Caco-2 (cell line): ENCODE measurements at places on chromosomes 13 and 19. TPM values are rescaled to one million over a fixed set of nuclear protein-coding genes. Genes with fewer than 3 reads are reported as not detected.

GRCh38 chr19:1285737-1286360 is at the start of gene EFNA2:
Gene EFNA2 (plus strand): TSS chr19:1285873. CDS start chr19:1286169, 296 bp downstream.
- DNase-seq = no peak
- peak within 1 kb of the TSS; percentile 72 for H3K4me3 ChIP-seq
- no peaks in the 10 kb centered on the region for H3K27me3 ChIP-seq
- H3K27ac ChIP-seq = peak within 1 kb of the TSS; percentile 84
- peaks cover 43% of the 10 kb centered on the region for H3K4me1 ChIP-seq

GRCh38 chr13:91112201-91112923 is 235.1 kb upstream of the MIR17HG start:
- H3K36me3 ChIP-seq = no peaks in the 10 kb centered on the region
- H3K4me3 ChIP-seq = no peak overlapping the region
- H3K4me1 ChIP-seq = peaks cover 14% of the 10 kb centered on the region

ZNF808 gene
- total RNA-seq = 19.3 and 19.8 TPM in 2 replicates

CACNG7 gene
- not detected in 2 replicates for total RNA-seq

PRODH2 gene
- total RNA-seq = 0.28 TPM in 1 of 2 replicates, not detected in the other

DNA sequence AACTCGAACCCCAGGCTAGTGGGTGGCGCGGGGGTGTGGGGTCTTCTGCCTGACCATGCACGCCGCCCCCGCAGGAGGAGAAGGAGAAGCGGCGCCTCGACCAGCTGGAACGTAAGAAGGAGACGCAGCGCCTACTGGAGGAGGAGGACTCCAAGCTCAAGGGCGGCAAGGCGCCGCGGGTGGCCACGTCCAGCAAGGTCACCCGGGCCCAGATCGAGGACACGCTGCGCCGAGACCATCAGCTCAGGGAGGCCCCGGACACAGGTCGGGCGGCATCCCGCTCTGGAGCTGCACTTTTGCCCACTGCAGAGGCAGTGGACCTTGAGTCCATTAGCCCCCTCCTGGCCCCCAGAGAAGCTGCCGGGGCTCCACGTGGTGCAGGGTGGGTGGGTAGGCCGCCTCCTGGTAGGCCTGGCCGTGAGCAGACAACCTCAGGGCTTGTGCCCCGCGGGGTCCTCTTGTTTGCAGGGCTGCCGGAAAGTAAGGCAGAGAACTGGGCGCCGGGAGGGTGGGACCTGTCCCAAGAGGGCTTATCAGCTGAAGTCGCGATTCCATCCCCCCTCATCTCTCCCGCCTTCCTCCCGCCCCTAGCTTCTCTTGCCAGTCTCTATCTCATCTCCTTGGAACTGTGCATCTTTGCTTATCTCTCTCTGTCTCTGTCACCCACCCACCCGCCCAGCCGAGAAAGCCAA is 9.9 kb downstream of the CCDC124 start:
- H3K4me3 ChIP-seq = no peak overlapping the region
- no peaks in the 10 kb centered on the region for H3K27me3 ChIP-seq
- no peak for DNase-seq
- H3K36me3 ChIP-seq = no peaks in the 10 kb centered on the region

PIN1 gene
- total RNA-seq = 63.3 and 65.3 TPM in 2 replicates

DNA sequence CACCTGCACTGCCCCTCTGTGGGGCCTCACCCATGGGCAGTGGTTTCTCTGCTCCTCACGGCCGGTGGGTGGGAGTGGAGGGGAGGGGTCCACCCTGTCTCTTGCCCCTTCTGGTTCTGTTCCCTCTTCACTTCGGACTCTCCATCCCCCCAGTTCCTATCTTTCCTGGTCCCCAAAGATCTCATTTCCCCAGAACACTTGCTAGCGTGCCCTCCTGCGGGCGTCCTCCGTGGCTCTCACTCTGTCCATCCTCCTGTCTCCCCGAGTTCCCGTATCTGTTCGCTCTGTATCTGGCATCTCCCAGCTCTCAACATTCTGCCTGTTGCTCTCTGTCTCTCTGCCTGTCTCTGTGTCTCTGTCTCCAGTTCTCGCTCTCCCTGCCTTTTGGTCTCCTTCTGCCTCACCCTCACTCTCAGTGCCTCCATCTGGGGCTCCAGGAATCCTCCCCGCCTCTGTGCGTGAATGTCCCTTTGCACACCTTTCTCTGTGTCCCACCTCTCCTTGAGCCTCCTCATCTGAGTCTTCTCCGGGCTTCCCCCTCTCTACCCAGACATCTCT is 363 bp downstream of the SPIB start:
- H3K27me3 ChIP-seq = no peaks in the 10 kb centered on the region
- no peak overlapping the region for H3K4me3 ChIP-seq
- peaks cover 11% of the 10 kb centered on the region; the same call in 1 of the 2 replicates for H3K4me1 ChIP-seq
- no peak for DNase-seq

VSTM1 gene
- total RNA-seq = not detected in 2 replicates

GRCh38 chr13:51902776-51903175 is 41.0 kb downstream of the CCDC70 start:
- H3K4me1 ChIP-seq = peaks cover 9% of the 10 kb centered on the region; the same call in 1 of the 2 replicates
- no peaks in the 10 kb centered on the region for H3K27me3 ChIP-seq
- no peak overlapping the region for H3K27ac ChIP-seq
- H3K36me3 ChIP-seq = no peaks in the 10 kb centered on the region

POSTN gene
- total RNA-seq = 0.21 and 0.29 TPM in 2 replicates

CLDND2 gene
- total RNA-seq = 1.6 TPM in 1 of 2 replicates, not detected in the other

GRCh38 chr19:17488593-17489391 is 18.5 kb downstream of the SLC27A1 start:
- H3K4me1 ChIP-seq = no peaks in the 10 kb centered on the region
- no peak overlapping the region for H3K4me3 ChIP-seq
- H3K36me3 ChIP-seq = no peaks in the 10 kb centered on the region
- no peak overlapping the region for H3K27ac ChIP-seq

DNA sequence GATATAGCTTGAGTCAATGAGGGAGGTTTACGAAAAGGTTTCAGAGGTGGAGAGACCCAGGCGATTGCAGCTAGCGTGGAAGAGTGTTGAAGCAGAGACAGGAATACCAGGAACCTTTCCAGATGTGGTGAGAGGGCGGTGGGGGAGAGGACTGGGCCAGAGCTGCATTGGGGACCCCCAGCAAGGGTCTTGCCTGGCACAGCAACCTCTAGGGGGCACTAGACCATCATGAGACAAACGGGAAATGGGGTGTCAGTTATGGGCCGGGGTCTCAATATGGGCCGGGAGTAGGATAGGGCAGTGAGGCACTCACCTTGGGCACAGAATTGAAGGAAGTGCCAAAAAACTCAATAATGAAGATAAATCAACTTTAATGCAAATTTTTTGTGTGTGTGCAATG is 2.1 kb upstream of the LRP3 start:
- no peak overlapping the region for H3K27ac ChIP-seq
- no peak for DNase-seq
- no peak overlapping the region for H3K4me3 ChIP-seq
- H3K4me1 ChIP-seq = peaks cover 11% of the 10 kb centered on the region; the same call in 1 of the 2 replicates
- no peaks in the 10 kb centered on the region for H3K27me3 ChIP-seq

CASP14 gene
- total RNA-seq = not detected in 2 replicates

DNA sequence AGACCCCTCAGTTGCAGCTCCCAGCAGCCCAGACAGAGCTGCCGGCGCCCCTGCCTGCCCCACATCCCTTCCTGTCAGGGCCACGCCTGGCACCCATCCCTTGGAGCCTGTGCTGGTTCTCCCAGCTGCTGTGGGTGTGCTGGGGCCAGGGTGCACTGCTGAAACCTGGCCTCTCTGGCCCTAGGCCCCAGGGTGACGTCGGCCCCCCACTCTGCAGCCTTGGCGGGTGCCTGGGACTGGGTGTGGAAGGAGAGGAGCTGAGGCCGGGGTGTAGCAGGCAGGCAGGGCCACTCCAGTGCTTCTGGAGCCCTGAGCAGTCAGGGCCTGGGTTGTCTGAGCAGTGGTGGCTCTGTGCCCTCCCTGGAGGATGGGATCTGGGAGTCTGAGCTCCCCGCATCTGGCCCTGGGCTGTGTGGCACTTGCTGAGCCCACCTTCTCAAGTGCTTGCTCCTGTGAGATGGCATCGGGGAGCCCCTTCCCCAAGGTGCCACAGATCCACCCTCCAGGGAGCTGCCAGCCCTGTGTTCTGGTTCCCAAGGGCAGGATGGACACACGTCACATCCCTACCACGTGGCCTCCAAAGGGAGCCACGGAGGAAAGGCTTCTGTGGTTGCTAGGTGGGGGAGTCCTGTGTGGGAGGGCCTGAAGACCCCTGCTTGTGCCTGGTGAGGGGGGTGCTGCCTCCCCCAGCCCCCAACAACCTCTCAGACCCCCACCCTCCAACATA is 5.2 kb downstream of the PLEKHJ1 start:
- no peak overlapping the region for H3K4me3 ChIP-seq
- DNase-seq = no peak
- no peaks in the 10 kb centered on the region for H3K27me3 ChIP-seq
- H3K4me1 ChIP-seq = no peaks in the 10 kb centered on the region

GRCh38 chr13:84865783-84866221 is 933.4 kb downstream of the SLITRK6 start:
- H3K4me1 ChIP-seq = no peaks in the 10 kb centered on the region
- H3K27ac ChIP-seq = no peak overlapping the region
- DNase-seq = no peak
- no peaks in the 10 kb centered on the region for H3K27me3 ChIP-seq

- no peak for DNase-seq
- no peak overlapping the region for H3K27ac ChIP-seq
- H3K36me3 ChIP-seq = no peaks in the 10 kb centered on the region
- no peaks in the 10 kb centered on the region for H3K4me1 ChIP-seq
- H3K4me3 ChIP-seq = no peak overlapping the region
- H3K27me3 ChIP-seq = no peaks in the 10 kb centered on the region
Observed at GRCh38 chr19:36256853-36257519, 42.1 kb downstream of the ZNF146 start.

ZFP82 gene
- 3.6 and 3.7 TPM in 2 replicates for total RNA-seq

MBD3L2 gene
- not detected in 2 replicates for total RNA-seq

ANGPTL8 gene
- not detected in 2 replicates for total RNA-seq

RTBDN gene
- total RNA-seq = not detected in 2 replicates

DNA sequence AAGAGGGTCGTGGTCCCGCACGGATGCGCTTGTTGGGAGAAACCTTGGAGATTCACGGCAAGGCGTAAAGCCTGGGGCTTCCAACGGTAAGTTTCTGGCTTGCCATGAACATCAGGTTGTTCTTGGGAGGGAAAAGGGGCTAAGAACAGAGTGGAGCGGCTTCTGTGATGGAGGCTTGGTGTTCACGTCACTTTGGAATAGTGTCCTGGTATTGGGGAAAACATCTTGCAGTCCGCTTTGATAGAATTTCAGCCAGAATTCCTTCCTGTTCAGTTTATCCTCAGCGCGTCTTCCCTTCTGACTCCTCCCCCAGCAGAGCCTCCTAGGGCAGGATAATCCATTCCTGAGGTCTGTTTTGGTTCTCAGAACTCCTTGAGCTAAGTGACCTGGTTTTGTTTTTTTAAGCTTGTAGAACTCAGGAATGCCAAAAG is 2.0 kb downstream of the KCTD15 start:
- no peak overlapping the region for H3K4me3 ChIP-seq
- H3K27ac ChIP-seq = no peak overlapping the region
- peaks cover 7% of the 10 kb centered on the region for H3K4me1 ChIP-seq
- DNase-seq = no peak
